ENCODE measurements at places on chromosomes 6 and 20.

GRCh38 chr20:37243937-37244571 is 17.6 kb downstream of the GHRH start:
- DNase-seq = no peak

GRCh38 chr20:51098284-51098810 is 75.4 kb upstream of the KCNG1 start:
- no peak for DNase-seq

GRCh38 chr6:102417368-102417998 is 1024.0 kb downstream of the GRIK2 start:
- DNase-seq = no peak

DNA sequence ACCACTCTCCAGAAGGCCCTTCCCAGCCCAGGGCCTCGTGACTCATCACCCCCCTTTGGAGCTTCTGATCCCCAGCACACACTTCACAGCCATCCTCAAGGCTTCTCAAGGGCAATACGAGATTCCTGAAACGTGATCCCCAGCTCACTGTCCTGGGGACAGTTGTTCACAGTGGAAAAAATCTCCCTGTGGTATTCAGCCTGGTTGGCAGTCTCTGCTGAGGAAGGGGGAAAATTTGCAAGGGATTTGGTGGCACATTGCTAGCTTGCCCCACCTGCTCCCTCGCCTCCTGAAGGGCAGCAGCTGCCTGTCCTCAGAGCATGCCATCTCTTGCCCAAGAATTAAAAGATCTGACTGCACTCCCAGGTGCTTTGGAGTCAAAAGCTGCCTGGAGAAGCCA is 20.7 kb upstream of the PKHD1 start:
- DNase-seq = no peak

DNA sequence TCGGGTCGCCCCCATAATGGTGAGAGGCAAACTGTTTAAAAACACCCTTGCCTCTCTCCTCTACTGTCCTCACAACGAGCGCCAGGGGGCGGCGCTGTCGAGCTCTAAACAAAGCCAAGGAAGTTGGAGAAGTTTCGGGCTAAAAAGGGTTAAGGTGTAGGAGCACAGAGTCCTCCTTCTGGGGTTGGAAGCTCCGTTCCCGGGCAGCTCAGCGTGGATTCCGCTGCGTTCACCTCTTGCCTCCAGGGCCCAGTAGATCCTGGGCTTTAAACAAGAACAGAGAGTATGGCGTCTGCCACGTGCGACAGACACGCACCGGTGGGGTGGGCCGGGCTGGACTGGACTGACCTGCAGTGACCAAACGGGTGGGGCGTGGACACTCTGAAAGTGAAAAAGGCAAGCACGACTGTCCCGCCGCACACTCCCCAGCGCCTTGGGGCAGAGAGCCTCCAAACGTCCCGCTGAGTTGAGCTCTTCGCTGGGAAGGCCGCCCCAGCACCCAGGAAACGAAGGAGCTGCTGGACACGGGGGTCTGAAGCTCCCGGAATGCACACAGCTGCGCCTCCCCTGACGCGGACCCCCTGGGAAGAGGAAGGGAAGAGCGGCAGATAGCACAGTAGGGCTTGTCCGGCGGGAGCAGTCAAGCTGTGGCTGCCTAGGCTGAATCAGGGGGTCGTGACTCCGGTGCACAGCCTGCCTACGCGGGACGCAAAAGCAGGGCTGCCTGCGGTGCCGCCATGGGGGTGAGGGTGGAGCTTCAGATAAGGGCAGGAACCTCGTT is 1.6 kb upstream of the THBD start:
- DNase-seq = no peak

GRCh38 chr6:137697267-137697938 is 169.7 kb upstream of the TNFAIP3 start:
- DNase-seq = no peak

GRCh38 chr20:51326201-51326819 is 216.2 kb downstream of the NFATC2 start:
- DNase-seq = peak; percentile 26

All from activated CD4-positive, alpha-beta T cell treated with anti-CD3 and anti-CD28 coated beads for 24 hours (primary cell).